ENCODE measurements at places on chromosomes 3 and 15. TPM values are rescaled to one million over a fixed set of nuclear protein-coding genes. Genes with fewer than 3 reads are reported as not detected.

GPR171 gene
- total RNA-seq, result not detected

- no peak for DNase-seq
- H3K4me3 ChIP-seq, result no peak overlapping the region
- H3K36me3 ChIP-seq, result no peaks in the 10 kb centered on the region
- H3K27me3 ChIP-seq, result no peaks in the 10 kb centered on the region
Measured at GRCh38 chr3:61897848-61898247, 336.5 kb downstream of the PTPRG start.

- no peaks in the 10 kb centered on the region for H3K36me3 ChIP-seq
- H3K4me3 ChIP-seq, result no peak overlapping the region
- no peaks in the 10 kb centered on the region for H3K27me3 ChIP-seq
- H3K27ac ChIP-seq, result no peak overlapping the region
Measured at GRCh38 chr3:125010393-125010792, 45.4 kb downstream of the HEG1 start.

DNA sequence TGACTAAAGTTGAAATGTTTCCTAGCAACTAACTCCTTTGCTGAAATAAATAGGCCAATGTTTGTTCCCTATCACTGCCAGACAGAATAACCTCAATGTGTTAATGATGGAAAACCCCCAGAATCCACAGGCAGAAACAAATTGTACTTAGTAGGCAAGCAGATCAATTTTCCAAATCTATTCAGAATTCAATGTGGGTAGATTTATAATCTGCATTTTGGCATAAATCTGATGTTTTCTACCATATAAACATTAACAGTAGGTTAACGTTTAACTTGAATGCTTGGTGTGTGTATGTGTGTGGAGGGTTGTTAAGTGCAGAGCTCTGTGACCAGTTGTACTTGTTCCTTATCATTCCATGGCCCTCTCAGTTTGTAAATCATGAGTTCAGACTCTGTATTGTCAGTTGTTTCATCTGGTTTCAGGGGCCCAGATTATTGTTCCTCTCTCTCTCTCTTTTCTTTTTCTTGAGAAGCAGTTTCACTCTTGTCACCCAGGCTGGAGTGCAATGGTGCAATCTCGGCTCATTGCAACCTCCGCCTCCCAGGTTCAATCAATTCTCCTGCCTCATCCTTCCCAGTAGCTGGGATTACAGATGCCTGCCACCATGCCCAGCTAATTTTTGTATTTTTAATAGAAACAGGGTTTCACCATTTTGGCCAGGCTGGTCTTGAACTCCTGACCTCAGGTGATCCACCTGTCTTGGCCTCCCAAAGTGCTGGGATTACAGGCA, 32.8 kb downstream of the PLSCR1 start:
- H3K27me3 ChIP-seq, result no peaks in the 10 kb centered on the region
- H3K27ac ChIP-seq, result no peak overlapping the region
- H3K4me3 ChIP-seq, result no peak overlapping the region
- peaks cover 10% of the 10 kb centered on the region for H3K4me1 ChIP-seq
- H3K36me3 ChIP-seq, result no peaks in the 10 kb centered on the region

SLC25A38 gene
- total RNA-seq, result 26.7 TPM

DNA sequence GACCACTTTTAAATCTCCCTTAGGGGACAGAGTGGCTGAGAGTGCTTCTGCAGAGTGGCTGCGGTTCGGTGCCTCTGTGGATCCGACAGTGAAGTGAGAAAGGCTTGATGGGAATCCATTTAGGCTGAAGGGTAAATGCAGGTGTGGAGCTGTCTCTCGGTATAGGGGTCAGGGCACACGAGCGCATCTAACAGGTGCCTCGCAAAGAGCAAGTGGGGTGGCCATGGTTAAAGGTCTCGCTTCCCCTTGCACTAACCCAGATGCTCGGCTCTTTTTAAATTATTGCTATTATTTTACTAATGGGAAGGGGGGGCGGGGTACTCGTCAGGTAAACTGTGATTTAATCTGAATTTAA, 598 bp upstream of the GJD2 start:
- H3K27ac ChIP-seq, result no peak overlapping the region
- no peak for DNase-seq
- H3K27me3 ChIP-seq, result peaks cover 56% of the 10 kb centered on the region
- H3K4me3 ChIP-seq, result no peak overlapping the region
- H3K36me3 ChIP-seq, result no peaks in the 10 kb centered on the region
- no peaks in the 10 kb centered on the region for H3K4me1 ChIP-seq

DNA sequence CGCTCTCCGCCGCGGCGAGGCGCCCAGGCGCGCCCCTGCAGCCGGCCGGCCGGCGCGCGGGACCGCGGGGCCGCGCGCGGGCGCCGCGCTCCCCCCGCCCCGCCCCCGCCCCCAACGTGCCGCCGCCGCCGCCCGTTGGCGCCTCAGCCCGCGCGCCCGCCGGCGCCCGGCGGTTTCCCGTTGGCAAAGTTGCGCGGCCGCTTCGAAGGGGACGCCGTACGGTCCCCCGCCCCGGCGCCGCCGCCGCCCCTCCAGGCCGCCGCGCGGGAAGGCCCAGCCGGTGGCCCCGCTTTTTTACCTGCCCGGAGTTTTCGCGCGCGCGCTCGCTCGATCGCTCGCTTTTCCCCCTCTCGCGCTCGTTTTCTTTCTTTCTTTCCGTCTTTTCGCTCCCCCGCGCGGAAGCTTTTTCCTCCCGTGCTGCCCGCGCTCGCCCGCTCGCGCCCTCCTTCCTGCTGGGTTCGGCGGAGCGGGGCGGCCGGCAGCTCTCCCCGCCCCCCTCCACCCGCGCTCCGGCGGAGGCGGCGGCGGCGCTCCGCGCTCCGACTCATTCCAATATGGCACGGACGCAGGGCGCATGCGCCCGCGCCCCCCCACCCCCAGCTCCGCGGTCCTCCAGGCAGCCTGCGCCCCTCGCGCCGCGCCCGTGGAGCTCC, at the start of gene SFMBT1:
Gene SFMBT1 (minus strand): TSS at position 556 of the 653 bp plus-strand sequence. CDS start 76,945 bp downstream, outside the sequence.
- peaks cover 18% of the 10 kb centered on the region for H3K4me1 ChIP-seq
- no peaks in the 10 kb centered on the region for H3K27me3 ChIP-seq
- DNase-seq, result no peak
- H3K4me3 ChIP-seq, result peak within 1 kb of the TSS; percentile 67
- H3K27ac ChIP-seq, result peak within 1 kb of the TSS; percentile 73

GOLGA8J gene
- not detected for total RNA-seq

FAM174B gene
- total RNA-seq, result 0.30 TPM

CACNA2D2 gene
- 10.2 TPM for total RNA-seq

TNNC1 gene
- total RNA-seq, result 2.2 TPM

DNA sequence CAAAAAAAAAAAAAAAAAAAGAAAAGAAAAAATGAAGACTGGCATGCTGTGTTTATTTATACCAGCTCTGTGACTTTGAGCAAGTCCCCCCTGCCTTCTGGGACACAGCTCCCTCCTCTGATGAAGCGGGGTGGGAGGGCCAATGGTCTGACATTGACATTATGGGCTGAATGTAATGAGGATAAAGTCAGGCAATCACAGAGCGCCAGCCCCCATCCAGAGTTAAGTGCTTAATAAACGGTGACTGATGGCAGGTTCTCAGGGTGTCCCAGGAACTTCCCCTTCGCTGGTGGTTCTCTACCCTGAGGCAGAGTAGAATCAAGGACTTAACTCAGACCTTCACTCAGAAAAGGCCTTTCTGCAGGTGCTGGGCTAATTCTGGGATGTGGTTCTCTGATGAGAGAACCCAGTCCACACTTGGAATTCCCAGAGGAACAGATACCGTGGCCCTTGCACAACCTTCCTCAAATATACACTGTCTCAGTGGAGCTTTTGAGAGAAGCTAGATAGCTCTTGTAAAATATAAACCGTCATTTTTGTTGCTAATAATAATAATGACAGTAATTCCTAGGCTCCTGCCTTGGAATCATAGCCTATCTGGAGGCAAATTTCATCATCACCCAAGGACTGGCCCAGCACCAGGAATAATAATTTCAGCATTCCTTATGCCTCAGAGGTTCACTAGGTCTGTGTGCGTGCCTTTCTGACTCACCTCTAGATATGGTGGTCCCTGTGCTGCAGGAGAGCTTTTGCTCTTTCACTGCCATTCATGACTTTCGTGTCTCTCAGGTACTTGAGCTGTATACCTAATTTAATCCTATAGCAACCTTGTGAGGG, 115.8 kb downstream of the RPLP1 start:
- no peaks in the 10 kb centered on the region for H3K27me3 ChIP-seq
- no peak overlapping the region for H3K4me3 ChIP-seq
- DNase-seq, result no peak
- no peak overlapping the region for H3K27ac ChIP-seq
- no peaks in the 10 kb centered on the region for H3K4me1 ChIP-seq

DNA sequence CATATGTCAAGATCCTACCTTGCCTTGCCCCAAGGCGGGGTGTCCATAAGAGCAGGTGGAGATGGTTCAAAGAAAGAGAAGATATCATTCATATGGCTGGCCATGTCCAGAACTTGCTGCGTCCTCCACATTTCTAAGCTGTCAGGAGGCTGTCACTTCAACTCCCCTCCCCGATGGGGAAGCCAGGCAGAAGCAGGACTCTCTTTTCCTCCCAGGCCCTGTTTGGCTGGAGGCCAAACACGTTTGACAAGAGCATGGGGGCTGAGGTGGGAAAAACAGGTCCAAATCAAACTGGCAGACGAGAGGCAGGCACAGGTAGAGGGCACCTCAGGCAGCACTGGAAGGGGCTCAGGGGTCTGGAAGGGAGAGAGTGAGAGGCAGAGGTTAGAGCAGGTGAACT, 37.7 kb downstream of the MESD start:
- H3K27me3 ChIP-seq, result no peaks in the 10 kb centered on the region
- H3K36me3 ChIP-seq, result peaks cover 5% of the 10 kb centered on the region
- H3K4me1 ChIP-seq, result peaks cover 28% of the 10 kb centered on the region
- no peak overlapping the region for H3K4me3 ChIP-seq
- H3K27ac ChIP-seq, result no peak overlapping the region

DNA sequence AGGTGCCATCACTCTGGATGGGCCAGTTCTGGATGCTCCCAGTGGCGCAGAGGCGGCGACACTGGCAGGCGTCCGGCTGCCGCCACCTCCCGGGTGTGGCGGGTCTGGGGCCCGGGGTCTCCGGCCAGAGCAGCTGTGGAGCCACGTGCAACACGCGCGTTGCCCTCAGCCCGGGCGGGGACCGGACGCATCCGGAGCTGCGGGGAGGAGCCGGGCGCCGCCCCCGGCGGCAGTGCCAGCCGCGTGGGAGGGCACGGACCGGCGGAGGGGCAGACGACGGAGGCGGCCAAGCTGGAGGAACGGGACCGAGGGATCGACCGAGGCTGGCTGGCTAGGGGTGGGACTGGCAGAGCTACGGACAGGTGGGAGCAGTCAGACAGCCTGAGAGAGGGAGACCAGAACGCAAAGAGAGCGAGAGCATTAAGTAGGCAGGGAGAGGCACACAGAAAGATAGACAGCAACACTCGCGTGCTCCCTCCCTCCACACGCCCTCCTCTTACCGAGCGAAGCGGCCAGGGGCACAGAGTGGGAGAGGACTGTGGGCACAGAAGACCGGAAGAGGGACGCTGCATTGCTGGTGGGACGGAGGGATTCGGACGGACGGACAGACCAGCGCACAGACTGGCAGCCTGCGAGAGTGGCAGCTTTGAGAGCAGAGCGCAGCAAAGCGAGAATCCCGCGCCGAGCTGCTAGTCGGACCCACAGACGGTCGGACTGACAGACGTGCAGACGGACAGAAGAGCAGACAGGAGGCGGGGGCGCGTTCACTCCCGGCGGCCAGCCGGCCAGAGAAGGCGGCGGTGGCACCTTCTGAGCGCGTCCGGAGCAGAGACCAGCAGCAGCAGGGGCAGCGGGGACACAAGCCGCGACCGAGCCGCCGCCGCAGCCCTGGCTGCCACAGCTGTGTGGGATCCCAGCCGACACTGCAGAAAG, at the start of gene ARPP21:
Gene ARPP21 (plus strand): TSS at position 272 of the 933 bp plus-strand sequence. CDS start 42,227 bp downstream, outside the sequence.
- H3K4me1 ChIP-seq, result no peaks in the 10 kb centered on the region
- no peaks in the 10 kb centered on the region for H3K36me3 ChIP-seq
- no peaks in the 10 kb centered on the region for H3K27me3 ChIP-seq
- no peak for DNase-seq
- H3K27ac ChIP-seq, result no peak within 1 kb of the TSS

DNA sequence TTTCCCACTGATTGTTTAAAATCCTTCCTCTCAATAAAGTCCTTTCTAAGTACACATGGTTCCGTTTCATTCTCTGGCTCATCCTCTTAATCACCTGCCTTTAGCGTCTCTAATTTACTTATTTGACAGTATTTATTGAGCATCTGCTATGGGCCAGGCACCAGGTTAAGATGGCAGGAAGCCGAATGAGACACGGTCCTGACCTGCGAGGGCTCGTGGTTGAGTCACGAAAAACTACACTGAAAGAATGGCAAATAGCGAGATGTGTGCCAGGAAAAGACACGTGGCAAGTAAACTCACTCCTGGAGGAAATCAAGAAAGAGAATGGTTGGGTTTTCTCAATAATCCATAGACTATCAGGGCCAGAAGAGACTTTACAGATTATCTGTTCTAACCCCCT, 60.9 kb downstream of the HES1 start:
- H3K36me3 ChIP-seq, result no peaks in the 10 kb centered on the region
- no peak overlapping the region for H3K27ac ChIP-seq
- no peak overlapping the region for H3K4me3 ChIP-seq
- DNase-seq, result no peak
- no peaks in the 10 kb centered on the region for H3K4me1 ChIP-seq

DNA sequence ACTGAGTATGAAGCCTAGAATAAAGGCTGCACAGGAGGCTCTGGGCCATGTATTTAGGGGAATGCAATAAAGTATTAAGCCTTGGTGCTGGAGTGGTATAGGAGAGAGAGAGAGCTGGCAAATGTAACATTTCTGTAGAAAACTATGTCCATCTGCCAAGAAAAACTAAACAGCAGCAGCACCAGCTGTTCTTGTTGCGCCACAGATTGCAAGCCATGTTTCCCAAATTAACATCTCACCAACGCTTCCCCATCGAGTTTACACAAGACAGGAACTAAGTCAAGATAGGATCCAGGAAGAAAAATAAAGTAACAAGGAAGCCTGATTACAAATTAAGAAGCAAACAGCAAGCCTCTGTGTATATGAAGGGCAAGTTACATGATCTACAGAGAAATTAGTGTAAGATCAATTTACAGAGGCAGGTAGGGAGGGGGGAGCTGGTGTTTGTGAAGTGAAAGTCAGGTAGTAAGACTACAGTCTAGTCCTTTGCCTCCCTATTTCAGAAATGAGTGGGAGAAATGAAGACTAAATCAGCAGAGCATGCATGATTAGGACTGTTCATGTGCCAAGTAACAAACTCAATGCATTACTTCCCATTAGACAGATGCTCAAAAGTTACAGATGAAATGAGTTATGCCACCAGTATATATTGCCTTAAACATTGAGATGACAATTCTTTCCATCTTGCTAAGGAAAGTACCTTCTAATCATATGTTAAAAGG, 900.5 kb downstream of the EPHA3 start:
- no peak for DNase-seq
- no peaks in the 10 kb centered on the region for H3K27me3 ChIP-seq
- H3K36me3 ChIP-seq, result no peaks in the 10 kb centered on the region
- no peak overlapping the region for H3K27ac ChIP-seq
- H3K4me3 ChIP-seq, result no peak overlapping the region
- no peaks in the 10 kb centered on the region for H3K4me1 ChIP-seq

GRCh38 chr3:169964176-169964575, 2.4 kb upstream of the SEC62 start:
- DNase-seq, result no peak
- no peak overlapping the region for H3K27ac ChIP-seq
- H3K4me3 ChIP-seq, result no peak overlapping the region
- H3K36me3 ChIP-seq, result no peaks in the 10 kb centered on the region

- H3K27ac ChIP-seq, result no peak overlapping the region
- H3K36me3 ChIP-seq, result no peaks in the 10 kb centered on the region
- H3K27me3 ChIP-seq, result no peaks in the 10 kb centered on the region
Measured at GRCh38 chr3:156751461-156752025, 74.6 kb upstream of the LEKR1 start.

Measured in HCT116 (cell line).